ENCODE measurements at places on chromosomes 7 and 10.

DNA sequence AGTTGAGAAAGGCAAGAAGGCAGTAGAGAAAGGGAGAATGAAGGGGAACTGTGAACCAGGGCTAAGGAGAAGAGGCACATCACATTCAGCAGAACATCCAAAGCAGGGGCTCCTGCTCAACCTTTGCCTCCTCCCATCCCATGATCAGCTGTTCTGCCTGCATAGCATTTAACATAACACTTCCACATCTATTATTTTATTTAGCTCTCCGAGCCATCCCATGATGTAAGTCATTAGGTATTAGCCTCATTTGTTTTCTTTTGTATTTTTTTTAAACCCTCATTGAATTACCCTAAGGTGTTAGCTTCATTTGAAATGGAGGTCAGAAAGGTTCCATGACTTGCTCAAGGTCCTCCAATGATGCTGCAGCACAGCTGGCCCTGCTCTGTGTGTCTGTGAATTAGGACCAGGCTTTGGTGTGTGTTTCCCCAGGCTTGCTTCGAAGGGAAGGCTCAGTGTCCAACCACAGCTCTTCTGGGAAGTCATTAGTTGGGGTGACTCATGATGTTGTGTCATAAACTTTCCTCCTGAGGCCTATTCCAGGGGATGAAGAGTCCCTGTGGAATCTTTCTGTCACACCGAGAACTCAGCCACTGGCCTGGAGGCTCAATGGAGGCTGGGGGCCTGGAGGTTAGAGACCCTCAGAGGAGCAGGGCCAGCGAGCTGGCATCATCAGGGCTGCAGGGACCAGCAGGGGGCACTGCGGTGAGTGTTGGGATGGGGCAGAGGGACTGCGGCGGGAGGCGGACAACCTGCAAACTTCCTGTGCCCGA lies 16.5 kb downstream of the NPFFR1 start:
- DNase-seq = no peak

GRCh38 chr7:1966631-1967200 lies 266.0 kb downstream of the MAD1L1 start:
- no peak for DNase-seq

DNA sequence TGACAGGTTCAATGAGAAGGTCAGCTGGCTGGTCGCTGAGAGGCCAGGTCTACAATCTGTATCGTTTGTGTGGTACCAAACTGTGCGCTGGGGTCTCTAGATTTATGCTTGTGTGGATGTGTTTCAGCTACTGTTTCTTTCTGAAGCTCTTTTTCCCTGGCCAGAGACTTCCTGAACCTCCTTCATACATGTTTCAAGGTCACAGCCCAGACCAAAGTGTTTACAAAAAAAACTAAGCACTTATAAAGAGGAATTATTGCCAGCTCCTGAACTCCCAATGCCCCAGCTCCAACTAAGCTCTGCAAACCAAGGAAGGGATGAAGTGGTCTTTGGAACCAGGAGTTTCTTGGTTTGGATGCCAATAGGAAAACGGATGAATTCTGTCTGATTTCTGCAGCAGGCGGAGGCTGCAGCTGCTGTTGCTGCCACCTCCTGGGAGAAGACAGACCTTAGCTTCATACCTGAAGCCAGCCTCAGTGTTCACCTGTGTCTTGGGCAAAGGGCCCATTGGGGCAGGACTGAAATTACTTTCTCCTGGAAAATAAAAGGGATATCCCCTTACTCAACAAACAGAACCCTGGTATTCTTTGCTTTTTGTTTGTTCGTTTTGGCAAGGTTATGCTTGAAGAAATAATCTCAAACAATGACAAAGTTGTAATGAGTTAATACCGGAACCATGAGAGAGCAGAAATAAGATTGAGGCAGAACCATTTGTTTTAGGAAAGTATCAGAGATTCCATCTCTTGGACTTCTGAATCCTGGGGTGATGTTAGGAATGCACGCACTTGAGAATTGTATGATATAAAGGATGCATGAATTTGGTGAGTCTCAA lies 24.6 kb upstream of the MKLN1 start:
- DNase-seq = no peak

GRCh38 chr7:288671-289101 lies 1.3 kb upstream of the FOXL3 start:
- no peak for DNase-seq

DNA sequence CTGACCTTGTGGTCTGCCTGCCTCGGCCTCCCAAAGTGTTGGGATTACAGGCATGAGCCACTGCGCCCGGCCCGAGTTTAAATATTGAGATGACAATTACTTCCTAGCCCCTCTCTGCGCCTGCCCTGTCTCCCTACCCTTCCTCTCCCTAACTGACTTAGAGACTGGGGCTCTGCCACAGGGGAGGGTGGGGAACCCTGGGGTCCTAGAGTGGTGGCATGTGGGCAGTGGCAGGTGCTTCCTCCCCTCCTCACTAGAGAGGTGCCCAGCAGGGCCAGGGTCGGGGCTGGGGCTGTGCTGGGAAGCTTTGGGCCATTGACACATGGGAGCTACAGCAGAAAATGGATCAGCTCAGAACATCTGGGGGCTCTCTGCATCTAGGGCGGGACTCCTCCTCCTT lies 7.0 kb upstream of the ACHE start:
- no peak for DNase-seq

DNA sequence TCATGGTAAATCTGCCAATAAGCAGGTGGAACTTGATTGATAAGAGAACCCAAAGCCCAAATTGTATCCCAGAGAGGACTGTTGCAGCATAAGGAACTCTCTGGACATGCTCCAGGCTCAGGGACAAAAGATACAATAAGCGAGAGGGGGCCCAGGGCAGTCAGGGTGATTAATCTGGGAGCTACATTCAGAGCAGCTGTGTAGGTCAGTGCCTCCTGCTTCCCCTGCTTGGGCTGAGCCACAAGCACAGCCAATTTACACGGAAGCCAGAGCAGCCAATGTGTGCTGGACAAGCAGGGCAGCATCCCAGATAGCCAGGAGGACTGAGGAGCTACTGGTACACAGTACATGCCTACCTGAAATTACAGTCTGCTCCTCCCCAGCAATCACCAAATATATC lies 24.2 kb downstream of the MYPN start:
- peak; percentile 24 for DNase-seq

DNA sequence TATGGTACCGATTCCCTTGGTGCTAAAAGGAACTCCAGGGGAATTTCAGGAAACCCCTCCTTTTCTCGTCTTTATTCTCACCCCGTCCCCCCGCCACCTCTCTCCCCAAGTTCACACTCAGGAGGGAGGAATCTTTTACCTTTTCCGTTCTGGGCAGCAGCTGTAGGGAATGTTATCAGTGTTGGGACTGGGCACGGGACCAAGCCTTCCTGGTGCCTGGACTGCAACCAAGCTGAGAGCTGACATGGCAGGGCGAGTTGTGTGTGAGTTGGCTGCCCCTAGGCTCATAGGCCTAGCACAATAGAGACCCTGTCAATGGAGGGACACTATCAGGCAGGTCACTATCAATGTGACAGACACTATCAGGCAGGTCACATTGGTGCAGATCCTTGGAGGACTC lies 121.4 kb downstream of the TCF7L2 start:
- DNase-seq = no peak

- DNase-seq = peak; percentile 32
These were observed 22.1 kb downstream of the CYP17A1 start for GRCh38 chr10:102814873-102815661.

Data from eye (tissue), 1 donor.